ENCODE measurements at places on chromosomes 7 and 10.

- no peak for DNase-seq
Observed at GRCh38 chr7:28509251-28510025, 97.1 kb downstream of the CREB5 start.

DNA sequence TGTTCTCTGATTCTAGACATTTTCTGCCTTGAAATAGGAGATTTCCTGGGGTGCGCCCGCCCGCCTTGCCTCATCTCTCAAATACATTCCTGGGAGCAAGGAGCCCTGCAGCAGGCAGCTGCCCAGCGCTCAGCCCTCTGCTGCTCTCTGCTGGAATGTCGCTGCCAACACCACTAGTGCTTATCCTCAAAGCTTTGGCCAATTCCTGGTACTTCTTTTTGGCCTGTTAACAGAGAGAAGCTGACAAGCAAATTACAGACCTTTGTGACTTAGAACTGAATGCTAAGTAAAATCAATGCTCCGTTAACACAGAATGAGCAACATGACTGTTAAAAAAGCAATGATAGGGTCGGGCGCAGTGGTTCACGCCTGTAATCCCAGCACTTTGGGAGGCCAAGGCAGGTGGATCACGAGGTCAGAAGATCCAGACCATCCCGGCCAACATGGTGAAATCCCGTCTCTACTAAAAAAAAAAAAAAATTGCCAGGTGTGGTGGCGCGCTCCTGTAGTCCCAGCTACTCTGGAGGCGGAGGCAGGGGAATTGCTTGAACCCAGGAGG is 41.9 kb upstream of the SYPL1 start:
- DNase-seq: peak; percentile 76

GRCh38 chr10:97575127-97575668 is 2.6 kb downstream of the ANKRD2 start:
- DNase-seq: no peak

- DNase-seq: no peak
Observed at GRCh38 chr7:106644999-106645398, 16.0 kb downstream of the CCDC71L start.

DNA sequence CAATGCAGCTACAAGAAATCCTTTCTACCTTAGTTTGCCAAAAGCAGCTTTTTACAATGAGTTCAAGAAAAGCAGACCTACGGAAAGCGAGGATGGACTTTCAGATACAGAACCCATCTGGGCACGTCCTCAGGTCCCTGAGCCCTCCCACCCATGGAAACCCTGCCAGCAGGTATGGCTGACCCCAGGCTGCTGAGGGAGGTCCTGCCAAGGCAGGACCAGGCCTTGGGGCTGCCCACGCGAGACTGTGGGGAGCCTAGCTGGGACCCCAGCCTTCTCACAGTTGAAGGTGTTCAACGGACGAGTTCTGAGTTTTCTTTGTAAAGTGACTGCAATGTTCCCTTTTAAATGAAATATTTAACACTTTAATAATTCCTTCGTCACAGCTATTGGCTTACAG is 245.0 kb downstream of the MGMT start:
- DNase-seq: no peak

DNA sequence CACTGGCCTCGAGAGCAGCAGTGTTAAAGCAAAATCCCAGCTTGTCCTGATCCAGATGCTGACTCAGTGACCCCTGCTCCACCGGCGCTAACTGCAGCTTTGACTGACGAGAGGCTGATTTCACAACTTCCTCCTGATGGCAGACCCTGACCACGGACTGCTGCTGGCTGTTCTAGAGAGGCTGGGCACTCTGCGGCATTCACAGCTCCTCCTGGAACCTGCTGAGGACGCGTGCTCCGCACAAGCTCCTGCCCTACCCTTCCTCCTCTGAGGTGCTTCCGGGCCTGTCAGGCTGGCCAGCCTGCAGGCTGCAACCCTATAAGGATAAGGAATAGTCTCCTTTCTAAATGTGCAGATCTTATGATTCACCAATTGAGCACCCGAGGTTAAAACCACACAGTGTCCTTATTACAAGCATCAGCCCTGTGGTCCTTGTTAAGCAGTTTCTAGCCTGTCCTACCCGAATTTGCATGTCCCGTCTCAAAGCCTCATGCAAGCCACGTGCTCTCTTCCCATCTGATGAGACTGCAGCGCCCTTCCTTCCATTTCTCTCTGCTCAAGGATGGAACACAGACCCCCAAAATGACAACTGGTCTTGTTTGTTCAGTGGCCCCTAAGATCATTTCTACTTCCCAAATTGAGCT is 35.5 kb upstream of the NCAPG2 start:
- no peak for DNase-seq

- DNase-seq: no peak
Observed at GRCh38 chr10:845526-845925, 86.0 kb downstream of the LARP4B start.

- no peak for DNase-seq
Observed at GRCh38 chr10:22992621-22993020, 64.8 kb downstream of the ARMC3 start.

DNA sequence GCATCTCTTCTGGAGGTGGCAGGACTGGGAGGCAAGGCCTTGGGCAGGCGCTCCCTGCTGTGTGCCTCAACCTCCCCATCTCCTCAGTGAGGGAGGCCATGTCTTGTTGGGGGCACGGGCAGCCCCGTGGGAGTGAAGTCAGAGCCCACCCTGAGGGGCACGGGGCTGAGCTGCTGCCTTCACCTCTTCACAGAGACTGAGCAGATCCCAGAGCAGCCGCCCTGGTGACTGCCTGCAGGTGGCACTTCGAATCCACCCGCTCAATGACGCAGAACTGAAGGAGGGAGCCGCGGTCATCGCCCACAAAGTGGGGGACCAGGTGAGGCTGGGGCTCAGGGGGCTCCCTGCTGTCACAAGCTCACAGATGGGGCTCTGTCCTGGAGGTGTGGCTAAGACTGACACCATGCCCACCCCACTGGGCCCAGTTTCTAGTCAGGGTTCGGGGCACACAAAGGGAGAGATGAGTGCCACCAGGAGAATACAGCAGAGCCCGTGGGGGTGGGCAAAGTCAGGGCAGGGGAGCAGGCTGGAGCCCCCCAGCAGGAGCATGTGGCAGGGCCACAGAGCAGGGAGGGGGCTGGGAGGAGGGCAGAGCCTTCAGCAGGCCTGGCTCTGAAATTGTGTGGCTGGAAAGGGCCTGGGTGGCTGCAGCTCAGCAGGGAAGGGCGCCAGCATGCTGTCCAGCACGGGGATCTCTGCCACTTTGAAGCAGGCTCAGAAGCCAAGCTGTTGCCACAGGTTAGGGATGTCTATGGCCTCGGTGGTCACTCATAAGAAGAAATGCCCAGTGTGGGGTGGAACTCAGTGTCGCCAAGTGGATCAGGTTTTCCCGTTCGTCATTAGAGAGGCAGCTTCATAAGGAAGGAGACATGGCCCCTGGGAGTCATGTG is 18.8 kb upstream of the CHST12 start:
- DNase-seq: no peak

GRCh38 chr7:31687024-31687748 is at the start of gene PPP1R17:
TSS of gene PPP1R17 (plus strand) at chr7:31687215. CDS start at chr7:31692442, 5,227 bp downstream.
- no peak for DNase-seq

GRCh38 chr10:34045571-34046190 is 711.2 kb upstream of the NRP1 start:
- no peak for DNase-seq

DNA sequence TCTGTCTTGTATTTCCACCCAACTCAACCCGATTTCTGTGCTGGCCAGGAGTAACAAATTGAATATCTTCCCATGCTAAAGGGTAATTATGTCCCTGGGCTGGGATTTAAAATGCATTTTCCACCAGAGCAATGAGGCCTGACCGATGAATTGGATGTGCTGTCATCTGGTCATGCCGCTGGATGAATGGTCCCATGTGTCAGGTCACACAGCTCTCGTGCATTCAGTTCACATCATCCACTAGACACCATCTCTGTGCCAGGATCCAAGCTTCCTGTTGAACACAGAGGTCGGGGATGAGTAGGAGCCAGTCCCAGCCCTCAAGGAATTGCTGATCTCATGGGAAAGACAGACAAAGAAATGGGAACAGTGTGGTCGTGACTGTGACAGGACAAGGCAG is 200.8 kb downstream of the ADRA2A start:
- DNase-seq: no peak

DNA sequence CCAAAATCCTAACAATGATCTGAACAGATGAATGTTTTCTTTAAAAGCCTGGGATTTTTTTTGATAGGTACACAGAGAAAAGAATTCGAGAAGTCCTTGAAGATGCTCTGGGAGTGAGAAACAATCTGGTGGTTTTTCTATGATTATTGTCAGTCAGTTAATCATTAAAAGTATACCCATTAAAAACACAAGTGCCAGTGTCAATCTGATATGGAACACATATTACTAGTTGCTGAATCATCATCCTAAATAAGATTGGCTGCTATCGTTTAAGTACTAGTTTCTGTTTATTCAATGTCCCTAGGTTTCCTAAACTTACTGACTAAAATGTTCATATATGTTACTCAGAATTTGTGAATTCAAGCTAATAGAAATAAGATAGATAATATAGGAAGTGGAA is 16.1 kb downstream of the COL28A1 start:
- no peak for DNase-seq

DNA sequence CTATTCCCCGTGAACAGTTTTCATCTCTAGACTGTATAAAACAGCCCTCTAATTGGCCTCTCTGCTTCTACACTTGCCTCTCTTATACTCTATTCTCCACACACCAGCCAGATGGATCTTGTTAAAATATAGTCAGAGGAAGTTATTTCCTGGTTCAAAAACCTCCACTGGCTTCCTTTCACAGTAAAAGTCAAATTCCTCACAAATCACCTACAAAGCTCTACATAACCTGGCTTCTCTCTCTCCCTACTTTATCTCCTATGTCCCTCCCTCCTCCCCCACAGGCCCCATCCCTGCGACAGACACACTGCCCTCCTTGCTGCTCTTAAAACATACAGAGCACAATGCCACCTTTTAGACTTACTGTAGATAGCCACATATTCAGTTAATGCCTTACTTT is 60.1 kb downstream of the TPK1 start:
- no peak for DNase-seq

DNA sequence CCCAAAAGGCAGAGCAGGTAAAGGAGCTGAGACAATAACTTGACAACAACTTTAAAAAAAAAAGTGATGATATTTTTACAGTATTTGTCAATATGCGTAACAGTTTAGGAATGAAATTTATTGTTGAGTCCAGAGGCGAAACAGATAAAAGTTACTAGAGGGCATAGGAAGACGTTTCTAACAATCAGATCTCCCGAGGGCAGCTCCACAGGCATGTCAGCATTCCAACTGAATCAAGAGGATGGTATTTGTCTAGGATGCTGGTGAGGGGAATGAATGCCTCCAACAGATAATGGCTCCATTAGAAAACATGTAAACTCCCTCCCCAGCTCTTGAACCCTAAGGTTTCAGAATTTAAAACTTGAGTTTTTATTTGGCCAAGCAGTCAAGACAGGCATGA is 733.9 kb upstream of the SORCS1 start:
- DNase-seq: no peak

- no peak for DNase-seq
Observed at GRCh38 chr7:44348851-44349781, 23.7 kb upstream of the CAMK2B start.

DNA sequence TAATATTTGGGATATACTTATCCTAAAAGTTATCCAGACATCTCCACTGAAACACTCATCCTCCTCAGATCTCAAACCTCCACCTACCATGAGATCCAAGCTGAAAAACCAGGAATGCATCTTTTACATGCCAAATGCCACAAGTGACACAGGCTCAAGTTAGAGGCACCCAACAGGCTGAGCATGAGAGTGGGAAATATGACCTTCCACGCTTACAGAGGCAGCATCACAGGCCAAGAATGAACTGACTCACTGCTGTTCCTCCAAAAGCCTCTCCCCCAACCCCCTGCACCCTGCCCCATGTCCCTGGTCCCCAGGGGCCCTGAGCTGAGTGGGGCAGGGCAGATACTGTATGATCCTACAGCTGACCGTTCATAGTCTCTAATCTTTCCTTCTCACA is 4.8 kb upstream of the MTPAP start:
- DNase-seq: no peak

DNA sequence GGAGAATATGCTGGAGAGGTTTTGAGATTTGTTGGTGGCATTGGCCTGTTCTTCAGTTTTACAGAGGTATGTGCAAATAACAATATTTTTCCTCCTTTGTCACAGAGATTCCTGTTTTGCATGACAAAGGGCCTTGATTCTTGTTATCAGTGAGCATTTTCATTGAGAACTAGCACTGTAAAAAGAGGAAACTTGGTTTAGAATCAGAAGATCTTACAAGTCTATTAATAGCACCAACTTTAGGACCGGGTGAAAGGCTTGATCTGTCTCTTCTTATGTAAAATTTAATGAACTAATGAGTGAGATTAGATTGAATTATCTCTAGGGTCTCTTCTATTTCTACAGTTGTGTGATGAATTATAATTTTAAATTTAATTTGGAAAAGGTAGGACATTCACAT is 25.5 kb downstream of the TSPAN13 start:
- no peak for DNase-seq

GRCh38 chr7:90758933-90759562 is 162.9 kb downstream of the CDK14 start:
- no peak for DNase-seq

DNA sequence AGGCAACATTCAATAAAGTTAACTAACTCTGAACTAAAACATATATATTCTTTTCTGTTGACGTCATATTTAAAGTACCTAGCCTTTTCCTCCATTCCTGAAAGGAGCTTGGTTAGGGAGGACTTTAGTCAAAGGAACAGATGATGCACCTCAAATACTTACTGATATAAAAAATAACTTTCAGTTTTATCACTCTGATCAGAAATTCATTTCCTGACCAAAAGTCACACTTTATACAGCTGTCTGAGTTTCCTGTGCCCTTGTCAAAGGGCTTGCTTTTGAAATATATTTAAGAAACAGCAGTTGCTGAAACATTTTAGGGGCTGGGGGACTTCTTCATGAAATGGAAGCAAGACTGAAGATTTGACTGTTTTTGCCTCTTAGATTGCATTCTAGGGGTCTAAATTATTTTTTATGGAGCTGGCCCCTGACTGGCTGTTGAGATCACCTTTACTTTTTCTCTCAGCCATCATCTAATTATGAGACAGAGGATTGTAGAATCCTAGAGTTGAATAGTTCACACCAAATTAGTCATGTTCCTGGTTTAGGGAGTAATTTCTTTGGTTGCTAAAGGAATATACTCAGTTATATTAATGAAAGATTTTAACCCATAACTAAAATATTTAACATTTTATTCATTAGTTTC is 46.6 kb downstream of the GLCCI1 start:
- no peak for DNase-seq

GRCh38 chr10:28177944-28178637 is 124.8 kb downstream of the MPP7 start:
- no peak for DNase-seq

GRCh38 chr7:28722684-28723083 is 235.4 kb downstream of the TRIL start:
- DNase-seq: no peak

- DNase-seq: no peak
Observed at GRCh38 chr7:151346-152050, 40.9 kb upstream of the FAM20C start.

DNA sequence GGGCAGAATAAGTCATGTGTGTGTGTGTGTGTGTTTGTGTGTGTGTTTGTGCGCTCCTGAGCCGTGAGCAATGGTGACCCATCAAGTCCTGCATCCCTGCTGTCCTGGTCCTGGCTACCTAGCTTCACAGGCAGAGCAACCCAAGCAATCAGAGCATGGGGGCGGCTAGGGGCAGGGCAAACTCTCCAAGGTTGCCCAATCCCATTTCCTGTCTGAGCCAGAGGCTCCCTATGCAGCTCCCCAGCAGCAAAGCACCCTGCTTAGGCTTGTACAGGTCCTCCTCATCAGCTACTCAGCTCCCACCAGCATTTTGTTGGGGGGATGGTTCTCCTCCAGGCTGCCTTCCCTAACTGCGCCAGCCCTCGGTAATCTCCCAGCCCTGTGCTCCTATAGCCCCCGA is 31.1 kb upstream of the CRHR2 start:
- no peak for DNase-seq

Data from SW 1271 (cell line).